ENCODE measurements at places on chromosomes 1 and 21. TPM values are rescaled to one million over a fixed set of nuclear protein-coding genes. Genes with fewer than 3 reads are reported as not detected.

MAEL gene
- not detected for total RNA-seq

RAB7B gene
- 0.32 TPM for total RNA-seq

HES5 gene
- not detected for total RNA-seq

MROH7 gene
- total RNA-seq = 16.1 TPM

RNF223 gene
- total RNA-seq = 3.0 TPM

MARK1 gene
- total RNA-seq = 4.9 TPM

PALMD gene
- 1.9 TPM for total RNA-seq

AMPD1 gene
- not detected for total RNA-seq

CFAP57 gene
- not detected for total RNA-seq

ACP6 gene
- 7.5 TPM for total RNA-seq

SKI gene
- 52.4 TPM for total RNA-seq

ALX3 gene
- not detected for total RNA-seq

CAPN9 gene
- total RNA-seq = 59.9 TPM

AMY2B gene
- total RNA-seq = 18.0 TPM

COL6A1 gene
- total RNA-seq = 485 TPM

KCNE1 gene
- not detected for total RNA-seq

RUNX3 gene
- total RNA-seq = 3.4 TPM

DNALI1 gene
- 1.6 TPM for total RNA-seq

ZC3H11A gene
- 119 TPM for total RNA-seq

KRTAP12-2 gene
- total RNA-seq = not detected

UBL4B gene
- total RNA-seq = not detected
